AG04449 (cell line): ENCODE measurements at places on chromosomes 2 and 18.

DNA sequence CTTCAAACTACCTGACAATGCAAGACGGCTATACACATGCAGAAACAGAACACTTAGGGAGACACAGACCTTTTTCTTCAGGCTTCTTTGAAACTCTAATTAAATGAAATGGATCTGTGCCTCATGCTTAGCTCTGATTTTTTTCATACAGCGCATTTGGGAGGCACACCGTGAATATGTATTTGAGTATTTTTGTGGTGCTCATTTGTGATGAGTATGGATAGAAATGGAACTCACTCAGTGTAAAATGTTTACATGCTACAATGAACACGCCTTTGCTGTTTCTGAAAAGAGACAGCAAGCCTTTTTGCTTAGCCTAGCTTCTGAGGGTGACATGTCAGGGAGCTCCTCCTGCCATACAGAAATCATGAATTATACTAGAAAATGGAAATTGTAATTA, 113.3 kb downstream of the FSHR start:
- DNase-seq: no peak

- no peak for DNase-seq
These were observed 182.1 kb downstream of the TWIST2 start for GRCh38 chr2:239029958-239030357.

GRCh38 chr2:36060133-36060532, 295.4 kb upstream of the CRIM1 start:
- no peak for DNase-seq

- DNase-seq: no peak
These were observed 61.7 kb upstream of the DAPL1 start for GRCh38 chr2:158733430-158733755.

- no peak for DNase-seq
These were observed 61.8 kb downstream of the FMNL2 start for GRCh38 chr2:152396763-152397162.

GRCh38 chr2:57105694-57106093, 921.9 kb downstream of the CCDC85A start:
- no peak for DNase-seq
